Activated CD4-positive, alpha-beta T cell treated with anti-CD3 and anti-CD28 coated beads, Interleukin-2, amount 50 U/mL, for 4 hours (primary cell): ENCODE measurements at places on chromosomes 5 and 9.
A peak's percentile ranks its signal among the peaks of the same experiment; 100 is the strongest.

DNA sequence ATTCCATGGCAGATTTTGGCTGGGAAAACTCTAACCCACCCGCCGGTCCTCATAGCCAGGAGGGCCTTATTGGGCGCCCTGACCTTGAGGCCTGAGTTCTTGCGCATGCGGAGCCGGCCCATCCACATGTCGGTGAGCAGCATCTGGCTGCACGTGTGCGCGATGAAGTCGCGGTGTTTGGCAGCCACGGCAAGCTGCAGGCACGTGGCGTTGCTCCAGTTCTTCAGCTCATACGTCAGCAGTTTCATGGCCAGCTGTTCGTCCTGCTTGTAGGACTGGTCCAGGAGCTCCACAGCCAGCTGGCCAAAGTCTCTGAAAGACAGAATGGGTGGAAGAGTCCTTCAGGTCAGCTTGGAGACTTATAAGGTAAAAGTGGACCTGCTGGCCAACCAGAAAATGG is 204.3 kb upstream of the KLF9 start:
- no peak for DNase-seq

GRCh38 chr9:90060256-90060655 is 455.4 kb downstream of the GADD45G start:
- DNase-seq = no peak

DNA sequence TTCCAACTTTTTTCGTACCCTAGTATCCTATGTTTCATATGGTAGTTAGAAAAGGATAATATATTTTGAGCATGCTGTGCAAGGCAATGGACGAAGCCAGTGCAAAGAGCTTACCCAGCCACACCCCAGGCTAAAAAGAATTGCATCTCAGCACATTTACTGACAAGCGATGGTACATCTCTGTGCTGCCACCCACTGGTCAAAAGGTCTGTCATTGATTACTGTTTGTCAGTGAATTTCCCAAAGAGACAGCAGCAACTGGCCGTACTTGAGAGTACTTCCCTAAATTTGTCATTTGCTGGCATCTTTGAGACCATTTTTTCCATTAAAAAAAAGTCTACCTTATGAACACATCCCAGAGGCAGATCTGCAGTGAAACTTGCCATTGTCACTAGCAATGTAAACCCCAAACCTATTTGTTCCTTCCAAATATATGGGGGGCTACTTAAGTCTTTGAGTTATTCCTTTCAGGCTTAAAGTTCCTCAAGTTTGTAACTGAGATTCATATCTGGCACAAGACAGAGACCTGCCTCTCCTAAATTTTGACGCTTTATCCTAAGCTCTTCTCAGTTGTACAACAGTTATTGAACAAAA is 184.3 kb downstream of the CTNND2 start:
- DNase-seq = no peak

GRCh38 chr9:135369412-135369990 is 110.1 kb upstream of the PPP1R26 start:
- no peak for DNase-seq

- peak; percentile 79 for DNase-seq
These were observed 8.2 kb downstream of the RPP25L start for GRCh38 chr9:34603610-34604231.

GRCh38 chr5:2263763-2264162 is 381.0 kb upstream of the IRX4 start:
- no peak for DNase-seq

- no peak for DNase-seq
These were observed 42.0 kb downstream of the AMBP start for GRCh38 chr9:114035845-114036801.

- DNase-seq = no peak
These were observed 15.6 kb downstream of the RIOK2 start for GRCh38 chr5:97167435-97167834.

GRCh38 chr9:113125386-113126035 is 25.3 kb upstream of the SLC31A2 start:
- DNase-seq = no peak

DNA sequence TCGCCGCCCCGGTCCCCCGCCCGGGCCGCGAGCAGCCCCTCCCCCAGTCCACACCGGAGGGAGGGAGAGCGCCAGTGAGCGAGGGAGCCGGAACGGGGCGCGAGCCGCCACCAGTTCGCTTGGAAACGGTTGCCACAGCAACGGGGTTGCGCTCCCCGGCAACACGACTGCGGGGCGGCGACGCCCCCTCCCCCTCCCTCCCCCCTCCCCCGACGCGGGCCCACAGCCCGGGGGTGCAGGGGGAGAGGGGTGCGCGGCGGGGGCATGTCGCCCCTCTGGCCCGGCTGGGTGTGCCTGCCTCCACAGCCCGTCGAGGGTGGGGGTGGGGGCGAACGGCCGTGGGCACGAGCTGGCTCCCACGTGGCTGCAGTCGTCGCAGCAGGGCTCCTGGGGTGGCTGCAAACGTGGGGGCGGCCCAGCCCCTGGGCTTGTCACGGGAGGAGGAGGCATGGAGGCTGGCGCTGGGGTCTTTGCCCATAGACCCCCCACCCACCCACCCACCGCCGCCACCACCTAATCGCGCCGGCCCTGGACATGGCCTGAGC is 524 bp downstream of the PRR7 start:
- peak; percentile 55 for DNase-seq

DNA sequence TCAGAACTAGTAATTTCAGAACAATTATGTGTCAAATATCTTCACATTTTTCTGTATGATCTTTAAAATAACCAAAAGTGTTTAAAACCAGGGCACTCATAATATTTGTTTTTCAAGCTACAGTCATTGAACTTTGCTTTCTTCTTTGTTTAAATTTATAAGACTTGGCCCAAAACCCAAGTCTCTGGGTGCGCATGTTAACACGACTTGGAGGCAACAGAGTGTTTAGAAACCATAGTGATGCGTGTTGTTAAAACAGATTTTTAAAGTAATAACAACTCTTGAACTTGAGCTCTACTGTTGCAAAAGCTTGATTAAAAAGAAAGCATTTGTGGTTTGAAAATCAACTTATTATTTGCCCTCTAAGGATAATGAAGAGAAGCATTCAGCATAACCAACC is 26.0 kb upstream of the GRIN3A start:
- DNase-seq = no peak

- no peak for DNase-seq
These were observed 45.7 kb upstream of the FANCC start for GRCh38 chr9:95363051-95363841.

DNA sequence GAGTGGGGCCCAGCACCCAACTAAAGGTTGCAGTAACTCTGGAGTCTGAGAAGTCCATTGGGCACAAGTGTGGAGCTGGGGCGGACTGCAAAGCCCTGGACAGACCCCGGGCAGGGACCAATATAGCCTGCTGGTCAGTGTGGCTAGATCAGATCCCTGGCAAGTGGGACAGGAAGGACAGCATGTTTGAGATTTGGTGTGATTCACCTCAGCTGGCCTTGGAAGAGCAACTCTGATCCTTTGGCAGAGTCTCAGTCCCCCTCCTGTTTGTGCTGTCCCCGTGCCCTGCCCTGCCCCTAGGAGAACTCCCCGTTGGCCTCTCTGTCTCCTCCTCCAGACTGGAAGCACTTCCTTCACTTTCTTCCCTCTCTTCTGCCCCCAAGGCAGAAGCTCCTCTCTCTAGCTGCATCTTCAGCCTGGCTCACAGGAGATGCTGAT is 255.3 kb downstream of the FSTL4 start:
- no peak for DNase-seq

DNA sequence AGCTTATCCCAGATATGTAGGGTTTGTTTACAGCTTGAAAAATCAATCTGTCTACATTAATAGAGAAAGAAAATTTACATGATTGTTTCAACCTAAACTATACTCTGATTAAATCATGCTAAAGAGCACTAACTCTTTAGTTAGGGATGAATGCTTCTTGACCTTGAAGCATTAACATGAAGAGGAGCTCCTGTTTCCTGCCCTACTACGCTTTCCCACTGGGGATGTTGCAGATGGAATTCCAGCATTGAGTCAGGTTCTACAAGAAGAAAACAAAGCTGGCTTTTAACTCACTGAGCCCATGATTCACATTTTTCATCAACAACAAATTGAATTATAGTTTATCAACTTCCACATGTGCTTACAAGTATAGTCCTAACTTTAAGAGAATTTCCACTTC is 471.3 kb downstream of the TMEM232 start:
- no peak for DNase-seq

DNA sequence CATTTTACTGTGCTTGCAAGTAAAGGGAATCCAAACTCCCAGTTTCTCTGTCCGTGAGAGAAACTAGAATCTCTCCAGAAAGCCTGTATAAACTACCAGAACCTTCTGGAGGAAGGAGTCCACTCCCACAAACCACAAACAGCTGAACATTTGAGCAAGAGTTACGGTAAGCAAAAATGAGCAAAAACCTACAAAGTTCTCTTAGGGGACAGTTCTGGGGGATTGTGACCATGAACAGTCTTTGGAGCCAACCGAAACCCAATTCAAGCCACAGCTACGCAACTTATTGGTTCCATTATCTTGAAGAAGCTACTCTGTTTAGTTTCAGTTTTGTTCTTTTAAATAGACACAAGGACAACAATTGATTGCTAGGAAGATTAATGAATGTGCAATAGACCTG is 330.6 kb downstream of the ASTN2 start:
- no peak for DNase-seq

- DNase-seq = no peak
These were observed 1259.9 kb downstream of the CDH12 start for GRCh38 chr5:21593261-21593660.

DNA sequence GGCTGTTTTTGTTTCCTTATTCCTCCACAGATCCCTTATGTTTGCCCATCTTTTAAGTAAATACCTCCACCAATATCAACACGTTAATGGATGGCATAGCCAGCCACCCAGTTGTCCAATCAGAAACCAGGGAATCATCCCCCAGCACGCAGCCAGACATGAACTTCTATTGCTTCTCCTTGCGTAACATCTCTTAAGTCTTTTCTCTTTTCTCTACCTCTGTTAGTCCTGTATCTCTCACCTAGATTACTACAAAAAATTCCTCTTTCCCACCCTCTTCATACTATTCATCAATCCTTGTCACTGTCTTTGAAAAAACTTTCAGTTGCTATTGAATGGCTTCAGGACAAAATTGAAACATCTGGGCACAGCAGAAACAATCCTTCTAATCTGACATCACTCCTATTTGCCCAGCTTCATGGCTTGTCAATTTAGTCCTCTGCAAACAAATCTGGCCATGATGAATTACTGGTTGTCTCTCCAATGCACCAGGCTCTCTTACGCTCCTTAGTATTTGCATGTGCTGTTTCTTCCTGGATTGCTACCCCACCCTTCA is 349.3 kb downstream of the RAB3C start:
- no peak for DNase-seq

DNA sequence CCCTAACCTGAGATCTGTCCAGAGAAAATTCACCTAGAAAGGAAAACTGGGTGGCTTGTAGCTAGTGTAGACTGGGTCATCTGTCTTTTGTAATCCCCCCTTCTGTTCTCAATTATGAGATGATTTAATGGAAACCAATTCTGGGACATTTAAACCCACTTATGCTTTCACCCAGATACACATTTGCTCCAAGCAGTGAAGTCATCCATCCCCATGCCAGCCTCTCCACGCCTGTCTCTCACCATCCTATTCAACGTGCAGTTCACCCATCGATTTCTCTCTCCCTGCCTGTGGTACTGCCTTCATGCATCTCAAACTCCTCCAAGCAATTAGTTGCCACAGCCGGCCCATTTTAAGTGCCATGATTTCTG is 1.8 kb downstream of the PHF19 start:
- DNase-seq = no peak

DNA sequence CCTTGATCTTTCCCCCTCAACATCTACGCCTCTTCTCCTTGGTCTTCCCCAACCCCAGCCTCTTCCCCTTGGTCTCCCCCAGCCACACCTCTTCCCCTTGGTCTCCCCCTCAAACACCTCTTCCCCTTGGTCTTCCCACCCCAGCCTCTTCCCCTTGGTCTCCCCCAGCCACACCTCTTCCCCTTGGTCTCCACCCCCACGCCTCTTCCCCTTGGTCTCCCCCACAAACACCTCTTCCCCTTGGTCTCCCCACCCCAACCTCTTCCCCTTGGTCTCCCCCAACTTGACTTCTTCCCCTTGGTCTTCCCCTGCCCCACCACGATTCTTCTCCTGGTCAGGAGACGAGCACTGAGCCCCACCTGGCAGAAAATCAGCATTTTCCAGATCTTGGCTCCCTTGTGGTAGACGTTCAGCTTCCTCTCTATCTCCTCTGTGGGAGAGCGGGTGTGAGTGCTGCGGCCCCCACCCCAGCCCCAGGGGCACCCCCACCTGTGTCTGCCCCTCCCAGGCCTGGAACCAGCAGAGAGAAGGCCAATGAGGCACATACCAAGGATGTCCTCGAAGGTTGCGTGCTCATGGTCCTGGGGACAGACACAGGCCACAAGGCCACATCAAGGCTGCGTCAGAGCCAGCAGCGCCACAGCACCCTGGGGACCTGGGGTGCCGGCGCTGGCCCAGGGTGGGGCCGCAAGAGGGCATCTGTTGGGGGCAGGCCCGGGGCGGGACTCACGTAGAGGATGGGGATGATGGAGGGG is 7.0 kb downstream of the NSMF start:
- DNase-seq = no peak

DNA sequence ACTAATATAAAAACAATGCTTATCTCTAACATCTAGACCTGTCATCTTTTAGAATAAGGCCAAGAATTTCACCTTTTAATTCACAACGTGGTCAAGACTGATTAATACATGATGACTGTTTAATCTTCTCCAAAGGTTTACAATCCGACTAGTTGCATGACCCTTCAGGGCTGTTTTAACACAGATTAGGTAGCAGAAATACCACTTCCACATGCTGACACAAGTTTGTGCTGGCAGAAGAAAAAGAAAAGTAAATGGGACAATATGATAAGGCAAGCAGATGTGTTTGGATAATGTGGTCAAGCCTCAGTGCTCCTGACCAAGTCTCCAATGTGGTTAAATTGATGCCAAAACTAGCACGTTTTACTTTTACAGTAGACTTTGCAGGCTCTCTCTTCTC is 31.1 kb downstream of the SEMA6A start:
- no peak for DNase-seq

- no peak for DNase-seq
These were observed 94.6 kb downstream of the SEMA6A start for GRCh38 chr5:116479776-116480675.

DNA sequence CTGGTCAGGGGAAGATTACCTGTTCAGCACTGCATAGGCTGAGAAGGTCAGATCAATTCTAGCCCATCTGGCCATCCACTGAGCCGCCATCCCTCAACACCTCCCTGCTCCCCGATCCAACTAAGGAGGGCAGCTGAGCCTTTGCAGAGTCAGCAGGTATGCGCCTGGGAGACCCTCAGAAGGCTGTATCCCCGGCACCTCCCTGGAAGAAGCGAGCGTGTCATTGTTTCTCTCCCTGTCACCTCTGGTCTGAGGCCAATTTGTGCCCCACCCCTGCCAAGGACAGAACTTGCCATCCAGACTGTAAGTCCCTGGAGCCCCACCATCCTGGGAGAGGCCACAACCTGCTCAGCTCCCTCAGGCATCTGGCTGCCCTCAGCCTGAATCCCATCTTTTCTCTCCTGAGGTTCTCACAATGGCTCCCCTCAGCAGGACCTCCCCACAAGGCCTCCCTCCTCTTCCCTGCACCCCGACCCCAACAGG is 2.6 kb downstream of the CLTB start:
- DNase-seq = no peak

- DNase-seq = no peak
These were observed 138.7 kb downstream of the ALDH1A1 start for GRCh38 chr9:72814083-72814597.

- no peak for DNase-seq
These were observed 246.4 kb downstream of the ACTL7B start for GRCh38 chr9:108609227-108609896.

GRCh38 chr5:88664645-88665044 is 218.3 kb downstream of the MEF2C start:
- DNase-seq = no peak

- DNase-seq = no peak
These were observed 441.0 kb downstream of the TLE4 start for GRCh38 chr9:80012557-80013330.

GRCh38 chr5:9790276-9790675 is 160.1 kb upstream of the TAS2R1 start:
- DNase-seq = no peak
